Left kidney (tissue), 8 donors: ENCODE measurements at places on chromosomes 3 and 15.

GRCh38 chr15:87245592-87245991 is 1010.9 kb downstream of the NTRK3 start:
- DNase-seq = no peak

- no peak for DNase-seq
Observed at GRCh38 chr15:99015698-99016568, 8.3 kb upstream of the PGPEP1L start.

GRCh38 chr3:7436542-7436941 is 575.6 kb downstream of the GRM7 start:
- DNase-seq = no peak

GRCh38 chr3:63132461-63133250 is 145.5 kb upstream of the SYNPR start:
- no peak for DNase-seq

DNA sequence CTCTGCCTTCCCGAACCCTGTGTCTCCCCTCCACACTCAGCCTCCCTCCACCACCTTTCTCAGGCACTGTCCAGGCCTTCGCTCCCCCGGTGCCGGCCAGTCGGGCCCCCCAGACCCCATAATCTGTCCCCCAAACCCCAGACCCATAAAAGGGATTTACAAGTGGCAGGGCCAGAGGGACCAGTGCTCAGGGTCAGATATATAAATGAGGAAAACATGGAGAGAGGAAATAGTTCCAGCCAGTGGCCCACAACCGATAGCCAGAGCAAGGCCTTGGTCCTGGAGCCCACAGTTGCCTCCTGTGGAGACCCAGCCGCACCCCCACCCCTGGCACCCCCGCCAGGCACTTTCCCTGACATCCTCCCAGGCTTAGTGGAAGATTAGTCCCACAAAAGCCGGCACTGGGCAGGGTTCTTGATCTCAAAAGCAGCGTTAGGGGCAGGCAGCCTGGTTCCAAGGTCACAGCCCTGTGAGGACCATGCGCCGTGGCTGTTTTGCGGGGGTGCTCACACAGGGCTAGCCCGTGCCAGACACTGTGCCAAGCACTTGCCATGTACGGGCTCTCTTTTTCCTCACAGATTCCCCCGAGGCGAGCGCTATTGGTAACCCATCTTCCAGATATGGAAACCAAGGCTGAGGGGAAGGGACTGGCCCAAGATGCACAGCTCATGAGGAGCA is 1.1 kb upstream of the PLXND1 start:
- DNase-seq = no peak

DNA sequence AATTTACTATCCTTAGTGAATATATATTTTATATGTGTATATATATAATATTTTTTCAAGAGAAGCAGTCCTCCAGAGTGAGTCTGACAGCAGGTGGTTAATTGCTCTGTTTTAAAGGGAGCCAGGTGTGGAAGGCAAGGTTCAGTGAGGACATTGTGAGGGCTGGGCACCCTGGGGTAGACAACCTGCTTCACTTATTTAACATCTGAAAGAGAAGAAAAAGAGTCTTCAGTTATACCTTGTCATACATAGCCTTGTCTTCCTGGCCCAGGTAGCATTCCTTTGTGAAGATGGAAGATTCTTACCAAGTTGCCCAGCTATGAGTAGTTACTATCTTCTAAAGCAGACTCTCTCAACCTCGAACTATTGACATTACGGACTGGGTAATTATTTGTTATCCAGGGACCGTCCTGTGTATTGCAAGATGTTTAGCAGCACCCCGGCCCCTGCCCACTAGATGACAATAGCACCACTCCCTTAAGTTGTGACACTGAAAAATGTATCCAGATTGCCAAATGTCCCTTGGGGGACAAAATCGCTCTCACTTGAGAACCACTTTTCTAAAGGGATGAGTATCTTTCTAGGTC is 336.0 kb upstream of the TRIM42 start:
- DNase-seq = no peak

GRCh38 chr15:53910236-53910849 is 67.9 kb upstream of the UNC13C start:
- DNase-seq = no peak

- DNase-seq = no peak
Observed at GRCh38 chr3:59949311-59949710, 899.5 kb upstream of the CFAP20DC start.

DNA sequence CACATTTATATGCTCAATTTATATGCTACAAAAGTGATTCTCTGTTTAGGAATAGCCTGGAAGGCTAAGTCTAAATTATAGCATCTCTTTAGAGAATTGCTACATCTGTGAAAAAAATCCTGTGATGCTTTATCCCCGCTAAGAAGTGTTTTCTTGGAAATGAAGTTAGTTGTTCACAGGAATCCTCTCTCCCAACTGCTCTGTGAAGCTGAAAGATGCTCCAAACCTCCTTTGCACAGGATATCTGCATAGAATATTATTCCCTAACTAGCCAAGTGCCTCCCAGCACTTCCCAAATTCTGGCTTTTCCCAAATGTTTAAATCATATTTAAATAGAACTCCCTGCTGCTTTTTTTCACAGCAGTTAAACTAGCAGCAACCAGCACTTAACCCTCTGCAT is 132.2 kb downstream of the SRGAP3 start:
- no peak for DNase-seq

DNA sequence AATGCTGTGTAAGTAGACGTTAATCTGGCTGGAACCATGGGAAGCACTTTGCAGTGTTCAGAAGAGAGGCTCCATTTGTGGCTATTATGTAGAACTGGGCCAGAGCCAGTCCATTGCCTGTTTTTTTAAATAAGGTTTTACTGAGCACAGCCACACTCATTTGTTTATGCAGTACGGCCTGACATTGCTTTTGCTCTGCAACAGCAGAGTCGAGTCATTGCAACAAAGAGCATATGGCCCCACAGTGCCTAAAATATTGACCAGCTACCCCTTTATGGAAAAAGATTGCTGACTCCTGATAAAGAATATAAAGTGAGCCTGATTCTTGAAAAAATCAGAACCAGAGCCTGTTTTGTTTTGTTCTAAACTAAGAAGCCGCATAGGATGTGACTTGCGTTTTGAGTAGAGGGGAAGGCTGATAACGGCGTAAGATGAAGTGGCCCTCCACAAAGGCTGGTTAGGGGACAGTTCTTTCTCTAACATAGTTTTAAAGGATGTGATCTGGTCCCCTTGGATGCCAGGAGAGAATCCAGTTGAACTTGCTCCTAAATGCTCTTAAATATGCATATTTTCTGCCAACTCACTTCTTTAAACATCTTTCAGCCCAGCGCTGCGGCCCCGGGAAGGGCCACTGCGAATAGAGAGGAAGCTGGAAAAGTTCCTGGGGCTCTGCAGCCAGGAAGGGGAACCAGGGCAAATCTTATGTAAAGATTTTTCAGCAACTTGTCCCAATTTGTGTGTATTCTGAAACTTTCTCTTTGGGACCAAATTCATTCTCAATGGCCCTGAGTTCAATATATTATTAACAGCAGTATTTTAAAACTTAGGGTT is 64.5 kb downstream of the GLDN start:
- DNase-seq = no peak

GRCh38 chr15:48566668-48567067 is 78.8 kb downstream of the FBN1 start:
- no peak for DNase-seq

DNA sequence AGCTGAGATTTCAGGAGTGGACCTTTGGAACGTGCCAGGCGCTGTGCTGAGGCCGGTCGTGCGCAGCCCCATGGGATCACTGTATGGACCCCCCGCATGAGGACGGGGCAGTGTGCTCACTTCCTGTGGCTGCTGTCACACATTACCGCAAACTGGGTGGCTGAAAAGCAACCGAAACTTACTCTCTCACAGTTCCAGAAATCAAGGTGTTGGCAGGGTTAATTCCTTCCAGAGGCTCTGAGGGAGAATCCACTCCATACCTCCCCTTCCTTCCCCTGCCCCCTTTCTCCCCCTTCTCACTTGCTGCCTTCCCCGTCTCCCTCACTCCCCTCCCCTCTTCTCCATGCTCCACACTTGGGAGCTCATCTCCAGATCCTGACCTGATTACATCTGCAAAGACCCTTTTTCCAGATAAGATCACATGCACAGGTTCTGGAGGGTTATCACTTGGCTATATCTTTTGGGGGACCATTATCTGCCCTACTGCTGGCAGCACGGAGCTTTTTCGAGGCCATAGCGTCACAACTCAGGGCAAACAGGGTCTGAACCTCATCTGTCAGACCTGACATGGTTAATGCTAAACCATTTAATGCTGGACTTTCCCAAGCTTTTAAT is 41.2 kb downstream of the KLF13 start:
- no peak for DNase-seq

DNA sequence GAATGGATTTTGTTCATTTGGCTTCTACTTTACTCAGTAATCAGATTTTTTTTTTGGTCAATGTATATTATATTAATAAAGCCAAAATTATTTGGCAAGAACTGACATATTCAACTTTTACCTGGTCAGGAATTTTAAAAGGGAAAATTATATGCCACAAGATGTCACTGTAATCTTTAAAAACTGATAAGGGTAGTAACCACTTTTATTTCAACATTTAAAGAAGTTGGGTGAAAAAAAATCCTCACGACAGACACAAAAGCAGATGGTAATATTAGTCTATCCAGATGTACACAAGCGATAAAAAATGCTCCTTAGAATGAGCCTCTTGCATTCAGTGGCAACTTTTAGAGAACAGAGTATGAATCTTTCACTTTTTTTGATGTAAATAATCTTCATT is 101.9 kb downstream of the SERPINI1 start:
- DNase-seq = no peak

DNA sequence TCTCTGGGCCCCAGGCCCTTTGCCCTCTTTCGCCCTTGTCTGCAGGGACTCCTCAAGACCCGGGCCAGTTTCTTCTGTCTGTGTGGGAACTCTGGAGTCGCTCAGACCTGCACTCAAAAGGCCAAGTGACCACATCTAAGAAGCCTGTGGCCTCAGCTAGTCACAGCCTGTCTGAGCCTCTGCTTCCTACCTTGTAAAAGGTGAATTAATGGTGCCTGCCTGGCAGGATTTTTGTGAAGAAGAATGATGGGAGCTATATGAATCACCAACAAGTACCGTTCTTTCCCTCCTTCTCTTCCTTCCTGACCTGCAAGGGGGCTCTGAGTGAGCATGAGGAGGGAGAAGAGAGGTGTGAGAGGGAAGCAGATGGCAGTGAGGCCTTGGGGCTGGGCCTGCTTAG is 7.5 kb downstream of the PLIN1 start:
- DNase-seq = no peak

GRCh38 chr15:81096398-81096797 is 37.7 kb upstream of the CFAP161 start:
- no peak for DNase-seq

DNA sequence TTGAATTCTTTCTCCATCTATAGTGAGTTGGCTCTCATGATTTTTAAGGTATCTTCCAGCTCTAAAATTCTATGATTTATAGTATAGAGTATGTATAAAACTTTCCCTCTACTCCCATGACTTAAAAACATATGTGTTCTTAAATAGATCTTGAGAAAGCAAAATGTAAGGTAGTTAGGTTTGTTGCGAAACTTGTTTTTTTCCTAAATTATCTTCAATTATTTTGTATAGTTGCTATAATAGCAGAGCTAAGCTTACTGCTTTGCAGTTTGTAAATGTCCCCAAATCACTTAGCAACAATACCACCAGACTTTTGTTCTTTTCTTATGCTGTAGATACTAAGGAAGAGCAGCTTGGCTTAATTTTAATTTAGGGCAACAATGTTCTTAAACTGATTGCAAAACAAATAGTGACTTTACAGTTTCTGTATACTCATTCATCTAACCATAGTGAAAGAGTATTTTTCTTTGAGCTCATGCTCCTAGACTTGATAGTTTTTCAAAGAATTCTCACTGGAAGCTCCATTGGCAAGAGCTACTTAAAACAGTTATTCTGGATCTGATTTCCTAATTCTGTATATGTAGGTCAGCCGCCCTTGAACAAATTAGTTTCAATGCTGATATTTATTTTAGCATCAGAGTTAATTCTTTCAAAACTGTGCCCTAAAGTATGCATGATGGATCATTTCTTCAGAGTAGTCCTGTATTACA is 61.2 kb downstream of the LYSMD4 start:
- DNase-seq = no peak

GRCh38 chr3:182005701-182006100 is 294.0 kb downstream of the SOX2 start:
- no peak for DNase-seq

- DNase-seq = peak; percentile 39
Observed at GRCh38 chr3:87350367-87351199, 74.2 kb upstream of the POU1F1 start.

- no peak for DNase-seq
Observed at GRCh38 chr15:100078511-100079220, 263.1 kb downstream of the ADAMTS17 start.

GRCh38 chr3:105747060-105747541 is 121.7 kb downstream of the CBLB start:
- no peak for DNase-seq
